ENCODE measurements at places on chromosomes 2 and 18.

DNA sequence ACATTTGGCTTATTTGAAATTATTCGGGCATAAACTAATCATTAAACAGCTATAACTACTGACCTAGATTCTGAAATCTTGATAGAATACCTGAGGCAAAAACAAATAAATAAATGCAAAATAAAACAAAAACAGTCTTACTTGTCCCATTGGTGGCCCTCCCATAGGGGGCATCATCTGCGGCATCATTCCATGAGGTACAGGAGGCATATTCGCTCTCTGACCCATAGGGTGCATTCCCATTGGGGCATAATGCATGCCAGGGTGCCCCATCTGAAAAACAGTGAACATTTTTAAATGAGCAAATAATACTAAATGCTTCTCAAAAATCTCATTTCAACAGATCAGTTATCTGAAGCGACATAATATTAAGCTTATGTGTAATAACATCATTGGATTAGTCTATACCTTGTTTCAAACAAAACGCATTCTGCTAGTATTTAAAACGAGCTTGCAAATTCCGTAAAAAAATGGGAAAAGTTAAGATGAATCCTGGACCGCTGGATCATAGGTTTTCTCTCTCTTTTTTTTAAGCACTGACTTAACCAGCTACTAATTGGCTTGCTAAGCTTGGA is 1.3 kb downstream of the PRPF40A start:
- no peak for DNase-seq

GRCh38 chr2:98480598-98480997 is 35.9 kb downstream of the INPP4A start:
- no peak for DNase-seq

- no peak for DNase-seq
These were observed 27.9 kb downstream of the ACVR1 start for GRCh38 chr2:157848213-157848612.

- DNase-seq: no peak
These were observed 189.2 kb upstream of the DSEL start for GRCh38 chr18:67705748-67706147.

DNA sequence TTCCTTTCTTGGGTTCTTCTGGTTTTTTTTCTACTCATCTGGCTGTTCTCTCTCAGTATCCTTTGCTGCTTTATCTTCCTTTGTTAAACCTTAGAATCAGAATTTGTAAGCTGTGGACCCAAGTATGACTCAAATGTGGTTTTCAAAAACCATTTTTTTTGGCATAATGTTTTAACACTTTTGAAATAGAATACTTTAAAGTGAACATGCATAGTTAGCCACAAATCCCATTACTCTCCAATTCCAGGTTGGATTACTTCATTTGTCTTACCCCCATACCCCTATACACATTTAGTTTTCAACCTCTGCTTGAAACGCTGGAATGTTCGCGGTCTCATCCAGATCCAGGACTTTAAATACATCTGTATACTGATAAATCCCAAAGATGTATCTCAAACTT is 29.1 kb downstream of the ALMS1 start:
- no peak for DNase-seq

GRCh38 chr2:43939695-43940256 is 56.0 kb downstream of the LRPPRC start:
- DNase-seq: no peak

DNA sequence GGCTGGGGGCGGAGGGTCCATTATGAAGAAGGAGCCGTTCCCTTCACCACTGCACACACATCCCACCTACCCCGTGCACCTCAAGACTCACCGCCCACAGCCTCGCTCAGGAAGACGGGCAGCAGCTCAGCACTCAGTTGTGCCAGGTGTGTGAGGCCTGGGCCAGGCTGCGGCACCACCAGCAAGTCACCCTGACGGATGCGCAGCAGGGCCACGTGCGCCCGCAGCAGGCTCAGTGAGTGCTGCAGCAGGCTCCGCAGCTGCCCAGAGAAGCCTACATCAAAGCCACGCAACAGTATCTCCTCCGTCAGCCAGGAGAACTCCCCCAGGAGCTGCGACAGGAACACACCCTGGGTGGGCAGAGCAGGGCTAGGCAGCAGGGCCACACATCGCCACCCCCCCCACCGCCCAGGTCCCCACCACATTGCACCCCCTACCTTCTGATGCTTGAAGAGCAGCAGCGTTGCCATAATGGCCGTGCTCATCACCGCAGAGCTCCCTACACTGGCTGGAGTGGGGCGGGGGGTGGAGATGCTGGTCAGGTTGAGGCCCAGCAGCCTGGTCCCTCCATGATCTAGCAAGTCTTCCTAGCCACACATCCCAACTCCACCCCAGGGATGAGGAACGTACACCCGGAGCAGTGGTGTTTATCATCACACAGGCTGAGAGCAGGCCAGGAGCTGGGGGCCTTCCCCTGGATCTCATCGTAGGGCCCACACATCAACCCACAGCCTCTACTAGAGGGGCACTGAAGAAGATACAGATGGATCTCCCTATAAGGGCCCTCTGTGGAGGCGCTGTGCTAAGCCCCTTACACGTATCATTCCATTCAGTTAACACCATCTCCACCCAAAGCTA is 10.2 kb downstream of the GPAT2 start:
- no peak for DNase-seq

DNA sequence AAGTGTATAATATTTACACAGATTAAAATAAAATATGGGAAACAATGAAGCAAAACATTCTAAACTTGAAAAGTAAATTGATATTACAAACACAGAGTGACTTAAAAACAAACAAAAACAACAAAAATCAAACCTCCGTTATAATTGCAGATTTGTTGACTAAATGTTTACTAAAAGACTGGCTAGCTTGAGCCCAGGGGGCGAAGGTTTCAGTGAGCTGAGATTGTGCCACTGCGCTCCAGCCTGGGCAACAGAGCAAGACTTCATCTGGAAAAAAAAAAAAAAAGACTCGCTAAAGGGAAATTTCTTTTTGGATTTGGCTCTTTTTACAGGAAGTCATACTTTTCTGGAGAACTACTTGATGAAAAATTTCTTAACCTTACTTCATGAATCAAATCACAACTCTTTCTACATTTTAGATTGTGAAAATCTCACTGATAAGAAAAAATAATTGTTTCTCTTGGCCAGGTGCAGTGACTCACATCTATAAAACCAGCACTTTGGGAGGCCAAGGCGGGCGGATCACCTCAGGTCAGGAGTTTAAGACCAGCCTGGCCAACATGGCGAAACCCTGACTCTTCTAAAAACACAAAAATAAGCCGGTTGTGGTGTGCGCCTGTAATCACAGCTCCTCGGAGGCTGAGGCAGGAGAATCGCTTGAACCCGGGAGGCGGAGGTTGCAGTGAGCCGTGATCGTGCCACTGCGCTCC is 9.7 kb downstream of the TFPI start:
- no peak for DNase-seq

DNA sequence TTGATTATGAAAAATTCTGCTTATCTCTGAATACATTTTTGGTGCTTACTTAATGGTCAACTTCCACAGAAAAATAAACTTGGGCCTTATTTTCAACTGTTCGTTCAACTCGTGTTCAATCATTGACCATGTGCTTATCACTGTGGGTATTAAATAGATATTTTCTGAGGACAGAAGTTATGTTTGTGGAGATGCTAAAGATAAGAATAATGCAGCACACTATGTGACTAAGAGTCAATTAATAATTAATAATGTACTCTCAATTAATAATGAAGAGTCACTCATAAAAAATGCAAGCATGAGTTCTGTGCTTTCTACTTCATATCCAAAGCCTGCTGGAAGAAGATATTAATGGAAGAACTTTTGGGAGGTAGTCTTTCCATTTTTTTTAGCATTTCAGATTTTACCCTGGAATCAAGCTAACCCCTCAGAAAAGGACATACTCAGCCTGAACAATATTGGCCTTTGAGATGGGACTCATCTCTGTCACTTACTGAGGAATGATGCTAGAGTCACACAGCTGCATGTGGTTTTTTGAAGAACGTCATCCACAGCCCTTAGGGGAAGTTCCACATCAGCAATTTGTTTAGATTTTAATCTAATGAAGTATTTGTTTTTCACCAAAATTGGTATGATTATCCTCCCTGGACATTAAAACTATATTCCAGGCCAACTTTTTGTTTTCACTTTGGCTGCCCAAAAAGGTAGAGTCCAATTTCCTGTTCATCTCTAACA is 191.9 kb upstream of the CRIM1 start:
- DNase-seq: no peak

DNA sequence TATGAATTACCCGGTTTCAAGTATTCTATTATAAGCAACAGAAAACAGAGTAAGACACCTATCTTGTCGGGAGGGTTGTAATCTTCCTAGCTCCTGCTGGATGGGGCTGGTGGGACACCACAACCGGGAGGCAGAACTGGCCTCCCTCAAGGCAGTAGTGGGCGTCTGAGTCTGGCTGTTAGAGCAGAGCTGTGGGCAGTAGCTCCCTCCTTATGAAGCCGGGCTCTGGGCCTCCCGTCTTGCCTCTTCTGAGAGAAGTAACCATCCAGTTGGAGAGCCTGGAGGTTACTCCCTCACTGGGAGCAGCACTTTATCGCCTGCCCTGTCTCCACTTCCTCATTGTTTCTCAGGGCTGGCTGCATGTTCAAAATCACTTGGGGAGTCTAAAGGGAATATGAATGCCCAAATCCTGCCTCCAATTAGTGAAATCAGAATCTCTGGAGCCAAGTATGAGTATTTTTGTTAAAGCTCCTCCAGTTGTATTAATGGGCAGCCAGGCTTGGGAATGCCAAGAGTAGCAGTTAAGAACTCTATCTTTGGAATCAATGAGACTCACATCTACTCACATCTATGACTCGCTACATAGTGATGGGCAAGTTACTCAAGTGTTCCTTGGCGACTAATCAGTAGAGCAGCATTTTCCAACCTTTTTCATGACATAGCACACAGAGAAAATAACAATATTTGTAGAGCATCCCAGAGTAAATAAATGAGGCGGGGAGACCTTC is 27.3 kb upstream of the NRP2 start:
- no peak for DNase-seq

GRCh38 chr18:9109523-9109922 is 7.0 kb downstream of the NDUFV2 start:
- no peak for DNase-seq
